Astrocyte of the spinal cord (primary cell): ENCODE measurements at places on chromosomes 11 and 22.

GRCh38 chr22:45009606-45010531 is at the start of gene PHF21B:
PHF21B (minus strand) TSS chr22:45010005; CDS start chr22:45009549, 456 bp downstream.
- DNase-seq: peak; percentile 11

GRCh38 chr11:2668876-2669275 is 30.9 kb downstream of the KCNQ1OT1 start:
- no peak for DNase-seq

DNA sequence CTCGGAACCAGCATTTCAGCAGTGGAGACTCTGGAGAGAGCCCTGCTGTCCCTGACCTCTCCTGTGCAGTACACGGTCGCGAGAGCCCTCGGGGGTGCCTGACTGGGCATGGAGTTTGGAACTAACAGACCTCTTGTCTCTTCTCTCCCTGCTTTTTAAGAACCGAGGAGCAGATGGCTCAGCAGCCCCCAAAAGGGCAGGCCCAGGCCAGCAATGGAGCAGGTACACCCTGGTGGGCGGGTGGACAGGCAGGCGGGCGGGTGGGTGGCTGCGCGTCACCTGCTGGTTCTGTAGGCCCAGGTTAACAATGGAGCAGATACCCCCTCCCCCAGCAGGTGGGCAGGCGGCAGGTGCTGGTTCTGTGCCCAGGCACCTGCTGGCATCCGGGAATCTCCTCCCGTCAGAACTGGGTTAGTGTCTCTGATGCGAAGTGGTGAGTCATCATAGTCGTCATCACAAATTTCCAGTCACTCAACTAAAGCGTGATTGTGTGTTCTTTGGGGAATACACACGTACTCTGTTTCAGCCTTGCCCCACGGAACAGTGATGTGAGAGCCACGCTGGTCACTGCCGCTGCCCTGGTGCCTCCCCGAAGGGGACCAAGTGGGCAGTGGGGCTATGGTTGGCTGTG is 41.1 kb downstream of the GRAMD4 start:
- peak; percentile 51 for DNase-seq

DNA sequence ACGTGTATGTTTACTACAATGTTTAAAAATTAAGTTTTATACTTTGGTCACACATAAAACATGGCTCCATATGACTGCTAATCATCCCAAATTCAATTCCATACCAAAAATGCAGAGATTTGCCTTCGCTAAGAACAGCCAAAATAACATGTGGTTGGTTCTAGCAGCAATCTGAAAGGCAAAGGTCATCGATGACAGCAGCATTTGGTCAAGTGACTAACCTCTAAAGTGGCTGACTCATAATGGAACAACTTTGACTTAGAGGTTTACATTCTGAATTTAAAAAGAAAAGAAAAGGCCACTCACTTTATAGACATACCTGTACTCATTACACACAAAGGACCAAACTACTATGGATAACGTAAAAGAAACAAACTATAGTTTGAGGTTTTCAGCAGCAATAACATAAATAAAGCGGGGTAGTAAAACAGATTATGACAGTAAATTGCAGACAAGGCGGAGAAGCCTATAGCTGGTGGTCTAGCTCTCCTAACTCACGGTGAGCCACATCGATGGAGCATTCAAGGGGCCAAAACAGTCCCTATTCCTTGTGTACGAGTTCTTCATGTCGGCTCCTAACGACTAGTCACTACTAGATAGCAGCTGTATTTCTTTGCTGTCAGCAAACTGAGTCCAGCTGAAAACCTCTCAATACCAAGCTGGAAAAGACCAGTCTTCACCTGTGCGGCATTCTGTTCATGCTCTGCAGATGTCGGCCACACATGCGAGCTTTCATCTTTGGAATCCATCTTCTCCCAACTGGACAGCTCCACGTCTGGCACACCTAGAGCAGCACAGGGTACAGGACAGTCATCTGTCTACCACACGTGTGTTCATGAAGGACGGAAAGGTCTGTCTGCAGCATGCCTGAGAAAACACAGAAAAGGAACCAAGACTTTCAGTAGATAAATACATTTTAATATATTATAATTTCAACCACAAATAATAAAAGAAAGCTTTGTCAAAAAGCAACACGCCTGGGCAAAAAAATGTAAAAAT is 42.1 kb downstream of the PRDM10 start:
- DNase-seq: peak; percentile 89

DNA sequence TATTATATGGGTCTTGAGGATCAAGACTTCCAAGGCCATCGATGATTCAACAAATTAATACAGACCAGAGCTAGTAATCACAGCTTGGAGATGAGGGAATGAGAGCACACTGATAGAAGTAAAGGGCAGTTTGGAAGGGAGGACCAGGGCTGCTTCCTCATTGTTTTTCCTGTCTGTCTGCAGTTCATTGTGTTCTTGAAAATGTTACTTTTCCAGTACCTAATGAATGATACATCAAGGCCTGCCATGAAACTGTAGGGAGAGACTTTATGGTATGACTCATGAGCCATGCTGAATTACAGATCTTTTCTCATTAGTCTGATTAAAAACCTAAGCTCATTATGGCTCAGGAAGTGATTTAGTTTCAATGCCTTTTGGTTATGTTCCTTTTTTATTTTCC is 855.6 kb downstream of the KCNA4 start:
- peak; percentile 48 for DNase-seq

DNA sequence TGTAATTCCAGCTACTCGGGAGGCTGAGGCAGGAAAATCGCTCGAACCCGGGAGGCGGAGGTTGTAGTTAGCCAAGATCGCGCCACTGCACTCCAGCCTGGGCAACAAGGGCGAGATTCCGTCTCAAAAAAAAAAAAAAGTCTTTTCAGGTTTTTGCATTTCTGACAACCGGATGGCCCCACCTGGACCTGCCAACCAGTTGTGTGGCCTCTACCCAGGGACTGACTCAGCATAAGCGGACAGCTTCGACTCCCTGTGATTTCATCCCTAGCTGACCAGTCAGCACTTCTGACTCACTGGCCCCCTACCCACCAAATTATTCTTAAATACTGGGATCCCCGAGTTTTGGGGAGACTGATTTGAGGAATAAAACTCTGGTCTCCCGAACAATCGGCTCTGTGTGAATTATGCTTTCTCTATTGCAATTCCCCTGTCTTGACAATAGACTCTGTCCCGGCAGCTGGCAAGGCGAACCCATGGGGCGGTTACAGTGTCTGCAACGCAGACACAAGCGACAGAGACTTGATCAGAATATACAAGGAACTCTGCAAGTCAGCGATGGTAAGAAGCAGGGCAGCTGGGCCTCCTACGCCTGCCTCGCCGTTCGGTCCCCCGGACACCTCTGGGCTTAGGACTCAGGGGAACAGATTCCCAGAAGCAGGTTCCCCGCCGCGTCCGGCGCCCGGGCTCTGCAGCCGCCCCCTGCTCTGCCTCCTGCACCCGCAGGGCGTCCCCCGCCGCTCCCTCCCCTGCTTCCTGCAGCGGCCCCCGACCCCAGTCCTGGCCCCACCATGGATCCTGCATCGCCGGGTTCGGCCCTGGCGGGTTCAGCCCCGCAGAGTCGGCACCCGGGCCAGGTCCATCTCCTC is 741 bp upstream of the TALDO1 start:
- peak; percentile 29 for DNase-seq

GRCh38 chr11:111463276-111463675 is 48.9 kb downstream of the BTG4 start:
- no peak for DNase-seq

- no peak for DNase-seq
Observed at GRCh38 chr11:86670181-86670580, 2.2 kb downstream of the ME3 start.

- no peak for DNase-seq
Observed at GRCh38 chr11:119515771-119516400, 92.9 kb upstream of the THY1 start.

DNA sequence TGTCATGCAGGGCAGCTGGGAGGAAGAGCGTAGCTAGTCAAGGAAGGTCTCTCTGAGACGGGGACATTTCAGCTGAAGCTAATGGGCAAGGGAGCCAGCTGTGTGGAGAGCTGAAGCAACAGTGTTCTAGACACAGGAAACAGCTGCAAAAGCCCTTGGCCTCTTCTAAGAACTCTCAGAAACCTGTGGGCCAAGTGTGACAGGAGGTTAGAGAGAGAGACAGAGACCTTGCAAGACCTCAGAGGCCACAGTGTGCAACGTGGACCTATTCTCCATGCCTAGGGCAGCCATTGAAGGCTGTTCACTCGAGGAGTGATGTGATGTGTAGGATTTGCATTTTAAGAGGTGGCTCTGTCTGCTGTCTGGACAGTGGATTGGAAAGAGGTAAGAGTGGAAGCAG is 48.7 kb upstream of the TNRC6B start:
- no peak for DNase-seq

- no peak for DNase-seq
Observed at GRCh38 chr22:23698673-23699235, 7.9 kb downstream of the RGL4 start.

DNA sequence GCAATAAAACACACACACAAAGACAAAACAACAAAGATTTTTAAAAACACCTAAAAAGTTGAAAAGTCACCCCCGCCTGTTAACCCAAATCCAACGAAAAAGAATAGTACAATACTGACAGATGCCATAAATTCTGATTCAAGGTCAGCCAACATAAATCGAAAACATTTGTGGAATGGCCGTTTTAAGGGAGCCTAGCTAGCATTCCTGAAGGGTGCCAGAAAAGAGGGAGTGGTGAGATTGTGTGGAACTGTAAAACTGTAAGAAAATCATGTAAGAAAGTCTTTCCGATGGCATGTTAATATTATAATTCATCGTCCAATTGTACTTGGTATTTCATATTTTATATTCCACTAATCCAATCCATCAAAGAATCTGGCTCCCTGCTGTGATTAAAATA is 75.1 kb downstream of the RAB38 start:
- no peak for DNase-seq

DNA sequence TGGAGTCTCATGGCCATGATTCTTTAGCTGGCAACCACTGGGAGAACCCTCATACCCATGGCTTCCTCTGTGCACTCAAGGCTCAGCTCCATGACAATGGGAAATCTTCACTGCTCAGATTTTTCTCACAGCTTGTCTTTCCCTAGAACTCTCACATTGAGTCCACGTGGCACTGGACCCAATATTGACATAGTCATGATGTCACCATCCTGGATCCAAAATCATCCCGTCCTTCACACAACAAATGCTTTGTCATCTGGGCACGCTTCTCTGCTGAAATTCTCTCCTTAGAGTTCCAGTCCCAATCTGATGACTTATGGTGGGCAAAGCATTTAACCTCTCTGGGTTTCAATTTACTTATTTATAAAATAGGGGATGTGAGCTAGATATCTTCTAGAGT is 37.7 kb upstream of the CD44 start:
- no peak for DNase-seq

- no peak for DNase-seq
Observed at GRCh38 chr22:45787759-45788158, 116.1 kb downstream of the ATXN10 start.

- no peak for DNase-seq
Observed at GRCh38 chr11:108111126-108111525, 10.2 kb upstream of the ACAT1 start.

DNA sequence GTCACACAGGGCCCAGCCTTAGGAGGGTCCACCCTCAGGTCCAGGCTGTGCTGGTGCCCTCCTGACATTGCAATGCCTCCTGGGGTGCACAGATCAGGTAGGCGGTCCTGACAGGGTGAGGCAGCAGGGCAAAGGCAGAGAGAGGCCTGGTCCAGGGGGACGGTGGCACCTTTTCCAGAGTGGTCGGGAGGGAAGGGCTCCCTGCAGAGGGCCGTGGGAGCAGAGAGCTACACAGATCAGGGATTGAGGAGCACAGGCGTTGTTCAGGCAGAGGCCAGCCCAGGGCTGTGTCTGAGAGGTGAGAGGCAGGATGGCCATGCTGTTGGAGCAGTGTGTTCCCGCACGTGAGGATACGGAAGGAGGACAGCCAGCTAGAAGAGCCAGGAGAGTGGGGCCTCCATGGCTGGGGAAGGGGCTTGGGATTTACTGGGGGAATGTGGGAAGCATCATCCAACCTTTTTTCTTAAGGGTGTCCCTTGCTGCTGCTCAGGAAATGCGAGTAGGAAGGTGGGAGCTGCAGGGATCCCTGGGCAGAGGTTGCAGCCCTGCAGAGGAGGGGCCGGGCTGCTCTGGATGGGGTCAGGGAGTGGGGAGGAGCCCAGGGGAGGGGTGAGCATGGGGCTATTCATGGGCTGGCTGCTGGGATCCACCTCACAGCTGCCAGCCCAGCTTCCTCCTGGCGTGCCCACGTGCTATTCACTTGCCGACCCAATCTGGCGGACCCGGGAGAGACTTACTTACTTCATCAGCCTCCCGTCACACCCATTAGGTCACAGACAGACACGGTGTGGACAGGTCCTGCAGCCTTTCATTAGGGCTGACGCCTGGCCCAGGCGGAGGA is 1516.4 kb downstream of the TBC1D22A start:
- no peak for DNase-seq

DNA sequence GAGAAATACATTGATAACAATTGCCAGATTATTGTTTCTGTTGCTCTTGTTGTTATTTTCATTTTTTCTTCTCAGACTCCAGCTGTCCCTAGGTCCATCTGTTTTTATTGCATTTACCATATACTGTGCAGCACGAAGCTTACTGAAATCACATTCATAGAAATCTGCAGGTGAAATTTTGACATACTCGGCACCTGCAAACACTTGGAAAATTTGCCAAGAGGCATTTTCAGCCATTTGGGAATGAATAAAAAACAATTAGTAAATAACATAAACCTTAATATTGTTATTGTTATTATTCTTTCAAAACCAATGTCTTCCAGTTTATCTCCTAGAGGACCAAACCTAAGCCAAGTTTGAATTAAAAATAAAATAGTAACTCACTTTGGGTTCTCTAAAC is 2357.2 kb downstream of the LRRC4C start:
- DNase-seq: no peak

- no peak for DNase-seq
Observed at GRCh38 chr11:98277251-98277912, 743.4 kb upstream of the CNTN5 start.

GRCh38 chr11:117070016-117070415 is 28.2 kb downstream of the SIK3 start:
- DNase-seq: no peak

DNA sequence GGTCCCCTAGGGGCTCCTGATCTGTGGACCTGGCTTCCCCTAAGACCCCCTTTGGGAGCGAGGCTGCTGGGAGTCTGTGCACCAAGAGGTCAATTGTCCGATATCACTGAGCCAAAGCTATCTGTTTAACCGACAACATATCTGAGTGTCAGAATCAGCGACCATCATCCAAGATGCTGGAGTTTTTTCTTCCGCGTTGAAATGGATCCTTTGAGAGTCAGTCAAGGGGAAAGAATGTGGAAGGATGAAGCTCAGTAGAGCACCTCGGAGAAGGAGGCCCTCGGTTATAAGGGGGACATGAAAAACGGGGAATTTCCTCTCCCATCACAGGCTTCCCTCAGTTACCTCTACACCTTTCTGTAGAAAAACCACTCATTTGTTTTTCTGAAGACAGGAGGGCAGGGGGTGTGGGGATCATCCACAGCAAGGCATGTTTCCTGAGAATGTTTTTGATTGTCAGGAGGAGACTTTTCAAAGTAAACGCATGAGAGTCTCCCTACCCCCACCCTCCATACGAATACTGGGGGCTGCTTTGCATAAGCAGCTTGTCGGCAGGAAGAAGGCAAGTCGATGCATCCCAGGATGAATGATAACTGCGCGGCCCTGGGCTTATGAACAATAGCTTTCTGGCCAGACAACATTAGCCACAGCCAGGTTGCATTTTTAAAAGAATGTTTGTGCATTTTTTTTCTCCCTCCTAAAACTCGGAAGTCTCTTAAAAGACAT is 37.7 kb upstream of the CCND1 start:
- no peak for DNase-seq

- DNase-seq: no peak
Observed at GRCh38 chr11:37474889-37475288, 876.9 kb upstream of the RAG2 start.
